Mesothelial cell of epicardium (in vitro differentiated cells): ENCODE measurements at places on chromosomes 13 and 19.

GRCh38 chr19:13964776-13965175, 12.5 kb downstream of the DCAF15 start:
- DNase-seq, result no peak

GRCh38 chr13:30371649-30372265, 50.5 kb upstream of the UBE2L5 start:
- no peak for DNase-seq

- no peak for DNase-seq
Observed at GRCh38 chr19:3923912-3924311, 9.0 kb upstream of the NMRK2 start.

GRCh38 chr13:50071379-50071778, 56.1 kb downstream of the KCNRG start:
- no peak for DNase-seq

GRCh38 chr13:111114362-111115060, 599 bp upstream of the ARHGEF7 start:
- DNase-seq, result peak; percentile 49
